Heart right ventricle (tissue), 16 donors: ENCODE measurements at places on chromosomes 4 and X. TPM values are rescaled to one million over a fixed set of nuclear protein-coding genes. Genes with fewer than 3 reads are reported as not detected.
A peak's percentile ranks its signal among the peaks of the same experiment; 100 is the strongest.

GRIA3 gene
- total RNA-seq: 0.76 TPM

DNA sequence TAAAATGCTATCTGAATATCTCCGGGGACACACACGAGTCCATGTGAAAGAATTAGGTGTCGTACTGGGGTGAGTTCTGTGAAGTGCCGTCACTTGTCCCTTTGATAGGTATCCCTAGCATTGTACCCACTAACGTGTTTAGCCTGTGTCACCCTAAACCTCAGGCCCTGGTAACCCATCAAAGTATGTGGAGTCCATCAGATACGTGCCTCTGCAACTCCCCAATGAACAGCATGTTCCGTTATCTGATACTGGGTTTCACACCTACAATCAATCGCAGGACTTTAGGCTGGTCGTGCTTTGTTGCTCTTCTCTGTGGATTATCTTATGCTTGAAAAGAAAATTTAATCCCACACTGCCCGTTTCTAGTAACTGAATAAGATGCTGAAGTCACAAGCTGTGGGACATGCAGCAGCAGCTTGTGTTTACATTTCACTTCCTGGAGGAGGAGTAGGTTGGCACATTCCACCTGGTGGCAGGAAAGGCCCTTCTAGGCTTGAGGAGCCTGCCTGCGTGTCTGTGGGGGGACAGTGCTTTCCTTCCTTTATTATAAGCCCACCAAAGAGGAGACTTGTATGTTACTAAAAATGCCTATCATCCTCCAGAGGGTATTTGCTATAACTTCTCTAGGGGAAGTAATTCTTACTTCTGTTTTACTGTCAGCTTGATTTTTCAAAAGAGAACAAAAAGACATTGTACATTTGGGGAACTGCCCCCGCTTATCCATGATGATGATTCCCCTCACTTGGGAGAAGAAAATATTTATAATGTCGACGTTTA lies 127.2 kb downstream of the FNIP2 start:
- H3K4me3 ChIP-seq: no peak overlapping the region
- peaks cover 74% of the 10 kb centered on the region for H3K36me3 ChIP-seq
- DNase-seq: no peak

IL13RA2 gene
- not detected for total RNA-seq

- H3K4me3 ChIP-seq: no peak overlapping the region
- DNase-seq: no peak
- no peaks in the 10 kb centered on the region for H3K4me1 ChIP-seq
Measured at GRCh38 chrX:2549876-2550275, 49.1 kb upstream of the DHRSX start.

DNA sequence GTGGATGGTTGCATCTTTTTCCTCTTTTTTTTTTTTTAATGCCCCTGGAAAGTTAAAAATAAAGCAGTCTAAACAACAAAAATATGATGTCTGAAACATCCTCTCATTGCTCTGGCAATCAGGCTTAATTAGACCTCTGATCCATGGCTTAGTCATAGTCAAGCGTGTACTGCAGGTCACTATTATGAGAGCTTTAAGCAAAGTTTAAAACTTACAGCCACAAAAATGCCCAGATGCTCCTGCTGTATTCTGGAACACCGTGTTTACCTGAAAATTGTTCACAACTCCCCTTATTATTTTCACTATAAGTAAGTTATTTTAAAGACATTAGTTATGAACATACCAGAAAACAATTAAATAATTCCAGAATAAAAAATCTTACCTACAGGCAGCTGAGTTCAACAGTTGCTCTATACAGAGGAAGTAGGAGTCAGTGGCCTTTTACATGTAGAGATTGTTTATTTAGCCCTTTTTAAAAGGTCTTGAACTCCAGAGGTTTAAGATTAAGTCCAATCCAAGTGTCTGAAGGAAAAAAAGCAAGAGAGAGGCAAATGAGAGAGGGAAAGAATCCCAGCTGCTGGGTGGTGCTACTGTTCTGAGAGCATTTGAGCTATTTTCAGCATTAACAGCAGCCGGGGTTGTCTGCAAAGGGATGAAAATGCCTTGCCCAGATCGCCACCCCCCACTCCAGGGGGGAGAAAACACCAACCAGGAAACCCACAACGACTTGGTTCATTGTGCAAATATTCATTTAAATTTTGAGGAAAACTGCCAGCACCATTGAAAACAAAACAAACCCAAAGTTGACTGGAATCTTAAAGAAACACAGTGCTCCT lies 36.9 kb downstream of the SORBS2 start:
- DNase-seq: no peak
- no peaks in the 10 kb centered on the region for H3K27me3 ChIP-seq
- H3K4me1 ChIP-seq: no peaks in the 10 kb centered on the region
- H3K4me3 ChIP-seq: peak overlapping the region; percentile 50

FDCSP gene
- not detected for total RNA-seq

ARHGAP36 gene
- total RNA-seq: not detected

PNPLA4 gene
- 38.8 TPM for total RNA-seq

COL4A6 gene
- 8.9 TPM for total RNA-seq

- no peak overlapping the region for H3K27ac ChIP-seq
- no peaks in the 10 kb centered on the region for H3K36me3 ChIP-seq
- no peak overlapping the region for H3K4me3 ChIP-seq
- H3K27me3 ChIP-seq: no peaks in the 10 kb centered on the region
- H3K4me1 ChIP-seq: peaks cover 52% of the 10 kb centered on the region
Measured at GRCh38 chr4:159290321-159291030, 187.6 kb downstream of the RAPGEF2 start.

- DNase-seq: peak; percentile 48
- no peak overlapping the region for H3K4me3 ChIP-seq
- H3K4me1 ChIP-seq: peaks cover 17% of the 10 kb centered on the region
- H3K27ac ChIP-seq: peak overlapping the region; percentile 37
Measured at GRCh38 chr4:26235500-26235899, 85.3 kb upstream of the RBPJ start.
